ENCODE measurements at places on chromosomes 2 and 18.

GRCh38 chr2:135831180-135831812 is 5.7 kb downstream of the LCT start:
- no peak for DNase-seq

GRCh38 chr2:85405201-85406059 is 4.7 kb downstream of the CAPG start:
- peak; percentile 65 for DNase-seq

GRCh38 chr18:21513292-21513691 is 87.2 kb downstream of the ESCO1 start:
- no peak for DNase-seq

DNA sequence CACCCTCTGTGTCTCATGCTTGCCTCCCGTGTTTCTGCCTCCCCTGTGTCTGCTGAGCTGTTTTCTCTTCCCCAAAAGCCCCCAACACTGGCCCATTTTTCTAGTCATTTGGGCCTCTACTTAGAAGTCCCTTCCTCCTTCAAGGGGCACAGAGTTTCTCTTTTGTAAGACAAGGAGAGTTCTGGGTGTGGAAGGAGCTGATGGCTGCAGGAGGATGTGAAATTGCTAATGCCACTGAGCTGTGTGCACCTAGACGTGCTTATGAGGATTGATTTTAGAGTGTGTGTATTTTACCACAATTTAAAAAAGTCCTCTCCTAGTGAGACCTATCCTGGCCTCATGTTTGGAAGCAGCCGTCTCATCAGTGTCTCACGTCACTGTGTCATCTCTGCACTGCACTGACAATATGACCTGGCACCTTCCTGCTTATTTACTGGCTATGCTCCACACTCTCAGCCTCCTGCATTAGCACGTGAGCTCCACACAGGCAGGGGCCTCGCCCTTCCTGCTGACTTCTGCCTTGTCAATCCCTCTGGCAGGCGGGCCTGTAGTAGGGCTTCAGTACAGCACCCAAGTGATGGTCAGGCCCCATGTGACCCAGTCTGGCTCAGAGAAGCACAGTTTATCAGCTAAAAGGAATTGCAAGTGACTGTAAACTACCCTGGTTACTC is 8.0 kb upstream of the MBP start:
- peak; percentile 51 for DNase-seq

- DNase-seq, result no peak
Observed at GRCh38 chr2:143950704-143951103, 569.2 kb downstream of the ZEB2 start.

DNA sequence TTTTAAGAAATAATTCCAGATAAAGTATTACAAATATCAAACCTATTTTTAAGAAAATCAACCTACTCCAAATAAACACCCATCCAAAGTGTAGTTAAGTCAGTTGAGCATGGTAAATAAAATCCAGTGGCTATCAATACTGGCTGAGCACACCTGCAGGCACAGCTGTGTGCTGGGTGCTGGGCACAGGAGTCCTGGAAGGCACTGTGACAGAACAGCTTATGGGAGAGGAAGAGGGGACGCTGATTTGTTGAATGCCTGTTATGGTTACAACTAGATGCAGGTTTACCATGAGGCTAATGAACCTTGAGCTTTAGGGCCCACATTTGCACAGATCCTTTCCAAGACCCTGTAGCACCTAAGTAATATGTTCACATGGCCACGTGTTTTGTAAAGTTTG is 202.7 kb downstream of the MTX2 start:
- no peak for DNase-seq

DNA sequence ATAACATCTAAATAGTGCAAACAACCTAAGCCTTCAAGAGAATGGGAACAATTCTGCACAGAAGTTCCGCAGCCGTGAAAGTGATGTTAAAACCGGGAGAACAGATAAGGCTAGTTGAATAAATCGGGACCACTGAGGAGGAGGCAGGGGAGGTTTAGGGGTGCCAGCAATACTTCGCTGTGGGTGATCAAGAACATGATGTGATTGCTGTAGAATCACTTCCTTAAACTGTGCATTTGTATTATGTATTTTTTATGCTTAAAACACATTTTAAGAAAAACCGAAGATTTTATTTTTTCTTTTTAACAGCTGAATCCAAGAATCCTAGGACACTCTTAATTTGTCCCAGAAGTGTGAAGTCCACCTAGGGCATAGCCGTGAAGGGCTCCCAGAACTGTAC is 33.6 kb downstream of the TTC32 start:
- no peak for DNase-seq

DNA sequence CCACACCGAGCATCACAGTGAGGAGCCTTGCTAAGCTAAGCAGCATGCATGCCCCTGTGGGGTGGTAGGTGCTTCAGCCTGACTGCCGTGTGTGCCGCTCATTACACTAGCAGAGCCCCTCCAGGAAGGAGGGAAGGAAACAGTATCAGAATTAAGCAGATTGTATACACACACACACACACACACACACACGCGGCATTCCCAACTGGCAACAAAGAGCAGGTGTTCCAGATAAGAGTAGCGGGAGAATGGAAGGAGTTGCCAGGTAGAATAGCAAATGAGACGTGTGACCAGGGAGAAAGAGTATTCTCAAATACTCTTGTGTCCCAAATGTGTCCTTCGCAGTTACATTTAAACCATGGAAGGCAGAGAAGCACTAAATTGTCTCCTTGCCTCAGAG is 47.6 kb upstream of the TTC39C start:
- DNase-seq, result no peak

- no peak for DNase-seq
Observed at GRCh38 chr18:33757037-33757436, 179.0 kb downstream of the ASXL3 start.

- no peak for DNase-seq
Observed at GRCh38 chr18:24662412-24662821, 202.0 kb downstream of the HRH4 start.

- no peak for DNase-seq
Observed at GRCh38 chr2:88318071-88318955, 134.2 kb downstream of the FOXI3 start.

GRCh38 chr18:54210463-54210862 is 14.0 kb downstream of the MBD2 start:
- DNase-seq, result no peak

DNA sequence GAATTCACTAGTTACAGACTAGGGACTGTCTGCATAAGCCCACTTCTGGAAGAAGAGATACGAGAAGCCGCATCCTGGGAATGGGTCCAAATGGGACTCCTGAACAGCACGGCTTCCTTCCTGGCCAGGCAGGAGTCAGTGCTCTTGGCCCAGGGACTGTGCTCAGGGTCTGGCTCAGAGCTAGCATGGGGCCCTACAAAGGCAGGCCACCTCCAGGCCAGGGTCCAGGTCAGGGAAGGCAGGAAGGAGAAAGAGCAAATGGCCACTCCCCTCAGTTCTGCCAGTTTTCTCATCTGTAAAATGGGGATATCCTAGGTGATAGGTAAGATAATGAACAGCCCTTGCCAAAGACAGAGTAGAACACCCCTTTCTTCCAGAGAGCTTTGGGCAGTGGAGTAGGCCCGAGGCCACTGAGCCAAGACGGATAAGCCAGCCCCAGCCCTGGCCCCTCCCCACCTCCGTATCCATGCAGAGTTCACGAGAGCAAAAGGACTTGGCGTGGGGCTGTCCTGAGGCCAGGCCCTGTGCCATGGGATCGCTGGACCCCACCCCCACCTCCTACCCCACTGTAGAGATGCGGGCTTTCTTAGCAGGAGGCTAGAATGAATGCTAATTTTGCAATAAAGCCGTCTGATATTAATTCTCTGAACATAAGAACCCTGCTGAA is 190.1 kb downstream of the MGAT5 start:
- no peak for DNase-seq

DNA sequence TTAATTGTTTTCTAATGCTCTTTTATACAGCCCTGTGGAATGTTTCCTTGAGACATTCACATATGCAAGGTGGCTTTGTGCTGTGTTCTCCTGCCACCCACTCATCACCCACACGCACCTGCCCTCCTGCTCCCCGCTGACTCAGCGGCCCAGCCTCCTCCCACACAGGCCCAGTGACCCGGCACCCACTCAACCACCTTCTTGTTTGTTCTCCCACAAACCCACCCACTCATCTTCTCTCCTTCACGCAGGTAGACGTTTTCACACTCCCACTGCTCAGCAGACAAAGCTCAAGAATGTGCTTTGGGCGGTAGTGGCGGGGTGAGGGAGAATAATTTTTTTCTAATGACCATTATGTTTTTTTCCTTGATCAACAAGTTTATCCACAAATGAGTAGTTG is 28.6 kb upstream of the NEMP2 start:
- peak; percentile 15 for DNase-seq

DNA sequence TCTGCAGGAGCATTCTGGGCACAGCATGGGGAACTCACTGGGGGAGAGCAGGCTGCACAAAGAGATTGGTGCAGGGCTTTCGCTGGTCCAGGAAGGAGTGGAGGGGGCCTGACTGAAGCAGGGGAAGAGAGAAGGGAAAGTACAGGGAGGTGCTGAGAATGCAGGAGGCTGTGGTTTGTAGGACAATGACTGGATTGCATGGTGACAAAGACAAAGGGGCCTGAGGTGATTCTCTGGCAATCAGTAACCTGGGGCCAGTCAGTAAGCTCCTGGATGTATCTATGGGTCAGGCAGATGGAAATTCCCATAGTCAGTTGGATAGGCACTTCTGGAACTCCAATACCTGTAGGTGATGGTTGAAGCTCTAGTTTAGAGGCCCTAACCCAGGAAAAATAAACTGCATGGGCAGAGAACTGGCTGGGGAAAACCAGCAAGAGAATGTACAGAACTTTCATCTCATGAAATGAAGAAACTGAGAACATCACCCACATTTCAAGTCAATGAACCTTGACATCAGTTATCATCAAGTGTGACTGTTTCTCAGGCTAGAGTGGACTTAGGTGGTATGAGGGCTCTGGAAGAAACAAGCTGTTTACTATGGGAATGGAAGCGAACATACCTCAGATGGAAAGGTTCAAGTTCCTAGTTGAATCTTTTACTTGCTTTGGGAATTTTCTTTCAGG is 193.2 kb downstream of the TPGS2 start:
- DNase-seq, result no peak

DNA sequence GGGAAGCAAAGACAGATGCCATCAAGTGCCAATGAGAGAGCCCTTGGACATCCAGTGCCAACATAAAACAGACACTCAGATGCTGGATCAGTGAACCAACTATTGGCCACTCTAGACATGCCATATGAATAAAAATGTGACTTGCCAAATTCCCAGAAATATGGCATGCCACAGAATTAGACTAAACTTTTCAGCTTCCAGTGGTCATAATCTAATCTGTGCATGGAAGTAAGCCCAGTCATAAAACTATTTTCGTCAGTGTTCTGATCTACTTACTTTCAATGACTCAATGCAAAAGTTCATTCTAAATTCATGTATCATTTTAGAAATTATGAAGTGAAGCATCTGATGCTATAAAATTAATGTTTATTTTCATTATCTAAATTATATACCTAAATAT is 1506.2 kb upstream of the NXPH2 start:
- DNase-seq, result no peak
